WERI-Rb-1 (cell line): ENCODE measurements at places on chromosomes 4 and X.

GRCh38 chrX:22135171-22135711 lies 103.1 kb downstream of the PHEX start:
- no peak for DNase-seq

- no peak for DNase-seq
Observed at GRCh38 chr4:6873291-6873690, 36.3 kb upstream of the TBC1D14 start.

GRCh38 chr4:37609626-37610025 lies 76.5 kb downstream of the RELL1 start:
- DNase-seq: no peak

GRCh38 chrX:112832481-112833095 lies 8.0 kb downstream of the AMOT start:
- no peak for DNase-seq
